ENCODE measurements at places on chromosomes 1 and 21. TPM values are rescaled to one million over a fixed set of nuclear protein-coding genes. Genes with fewer than 3 reads are reported as not detected.

The KCNJ9 gene
- not detected for total RNA-seq

The PRAMEF17 gene
- not detected for total RNA-seq

The S100A2 gene
- total RNA-seq: 1.4 TPM

The IL10 gene
- not detected for total RNA-seq

The TAL1 gene
- under 0.01 TPM for total RNA-seq

The NPR1 gene
- 0.05 TPM for total RNA-seq

The CSF3R gene
- not detected for total RNA-seq

The HOOK1 gene
- not detected for total RNA-seq

The SYT6 gene
- not detected for total RNA-seq

The ANXA9 gene
- total RNA-seq: 0.05 TPM

The KRTAP10-10 gene
- total RNA-seq: not detected

The ITLN2 gene
- not detected for total RNA-seq

The GSTM5 gene
- total RNA-seq: 1.8 TPM

The SLC5A9 gene
- not detected for total RNA-seq

The ELAPOR1 gene
- total RNA-seq: 0.89 TPM

The COL11A1 gene
- 346 TPM for total RNA-seq

The ACTL8 gene
- under 0.01 TPM for total RNA-seq

The MFAP2 gene
- 34.6 TPM for total RNA-seq

The TNFAIP8L2 gene
- total RNA-seq: not detected

The S100A8 gene
- not detected for total RNA-seq

The ATP5PO gene
- 138 TPM for total RNA-seq

The CHI3L2 gene
- 0.89 TPM for total RNA-seq

The ZFYVE9 gene
- 38.4 TPM for total RNA-seq

The DYRK1A gene
- total RNA-seq: 53.5 TPM

The GNAT2 gene
- total RNA-seq: not detected

The C1orf185 gene
- total RNA-seq: not detected

The IL22RA1 gene
- not detected for total RNA-seq

The SLC44A3 gene
- 0.65 TPM for total RNA-seq

The KCNA2 gene
- not detected for total RNA-seq

The ZSWIM5 gene
- total RNA-seq: under 0.01 TPM

The DNAJB4 gene
- total RNA-seq: 169 TPM

The SCCPDH gene
- 42.5 TPM for total RNA-seq

The RHD gene
- total RNA-seq: not detected

The GJA4 gene
- 0.09 TPM for total RNA-seq

All from smooth muscle cell of the umbilical artery (primary cell).